ENCODE measurements at places on chromosomes 13 and 19.

- DNase-seq: no peak
Observed at GRCh38 chr13:51920786-51921185, 59.0 kb downstream of the CCDC70 start.

DNA sequence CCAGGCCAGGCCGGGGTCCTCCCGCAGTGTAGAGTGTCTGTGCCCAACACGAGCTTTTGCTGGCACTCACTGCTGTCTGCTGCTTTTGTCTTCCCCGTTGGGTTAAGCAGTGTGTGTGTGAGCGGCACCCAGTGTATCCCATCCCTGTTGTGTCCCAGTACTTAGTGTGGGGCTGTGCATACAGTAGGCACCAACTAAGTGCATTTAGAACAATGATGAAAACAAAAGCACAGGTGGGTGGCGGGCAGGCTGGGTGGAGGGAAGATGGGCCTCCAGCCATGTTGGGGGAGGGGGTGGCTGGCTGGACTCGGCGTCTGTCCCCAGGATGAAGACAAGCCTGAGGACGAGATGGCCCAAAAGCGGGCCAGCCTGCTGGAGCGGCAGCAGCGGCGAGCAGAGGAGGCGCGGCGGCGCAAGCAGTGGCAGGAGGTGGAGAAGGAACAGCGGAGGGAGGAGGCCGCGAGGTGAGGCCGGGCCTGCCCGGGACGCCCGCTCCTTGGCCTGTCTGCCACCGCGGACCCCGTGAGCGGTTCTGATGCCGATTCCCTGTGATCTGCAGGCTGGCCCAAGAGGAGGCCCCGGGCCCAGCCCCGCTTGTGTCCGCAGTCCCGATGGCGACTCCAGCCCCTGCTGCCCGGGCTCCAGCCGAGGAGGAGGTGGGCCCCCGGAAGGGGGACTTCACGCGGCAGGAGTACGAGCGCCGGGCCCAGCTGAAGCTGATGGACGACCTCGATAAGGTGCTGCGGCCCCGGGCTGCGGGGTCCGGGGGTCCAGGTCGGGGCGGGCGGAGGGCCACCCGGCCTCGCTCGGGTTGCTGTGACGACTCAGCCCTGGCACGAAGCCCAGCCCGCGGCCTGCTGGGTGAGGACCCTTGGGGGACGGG lies 14.2 kb downstream of the XAB2 start:
- DNase-seq: no peak

DNA sequence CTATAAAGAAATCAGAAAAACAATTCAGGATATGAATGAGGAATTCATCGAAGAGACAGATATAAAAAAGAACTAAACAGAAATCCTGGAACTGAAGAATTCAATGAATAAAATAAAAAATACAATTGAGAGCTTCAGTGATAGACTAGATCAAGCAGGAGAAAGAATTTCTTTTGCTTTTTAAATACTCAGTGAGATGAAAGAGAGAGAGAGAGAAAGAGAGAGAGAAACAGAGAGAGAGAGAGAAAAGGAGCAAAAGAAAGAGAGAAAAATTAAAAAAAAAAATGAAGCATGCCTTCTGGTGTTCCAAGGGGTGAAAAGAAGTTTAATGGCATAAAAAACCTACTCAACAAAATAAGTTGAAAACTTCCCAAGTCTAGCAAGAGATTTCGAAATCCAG lies 22.0 kb upstream of the SLC7A9 start:
- DNase-seq: no peak

DNA sequence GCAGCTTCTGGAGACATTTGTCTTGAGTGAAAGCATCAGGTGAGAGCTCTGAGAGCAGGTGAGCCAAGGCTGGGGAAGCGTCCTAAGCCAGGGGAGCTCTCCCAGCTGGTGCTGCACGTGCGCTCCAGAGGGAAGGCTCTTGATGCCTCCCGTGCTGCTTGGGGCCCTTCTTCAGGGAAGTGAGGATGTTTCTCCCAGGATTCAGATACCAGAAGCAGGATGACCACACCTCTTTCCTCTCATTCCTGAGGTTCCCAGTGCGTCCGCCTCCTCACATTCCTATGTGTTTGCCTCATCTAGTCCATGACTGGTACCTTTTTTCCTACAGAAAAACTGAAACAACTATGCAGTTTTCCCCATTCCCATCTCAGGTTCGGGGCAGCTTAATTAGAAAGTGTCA lies 231.0 kb upstream of the IRS2 start:
- peak; percentile 78 for DNase-seq
